Cerebellar cortex (tissue), 1 donor: ENCODE measurements at places on chromosomes 2 and 18.

DNA sequence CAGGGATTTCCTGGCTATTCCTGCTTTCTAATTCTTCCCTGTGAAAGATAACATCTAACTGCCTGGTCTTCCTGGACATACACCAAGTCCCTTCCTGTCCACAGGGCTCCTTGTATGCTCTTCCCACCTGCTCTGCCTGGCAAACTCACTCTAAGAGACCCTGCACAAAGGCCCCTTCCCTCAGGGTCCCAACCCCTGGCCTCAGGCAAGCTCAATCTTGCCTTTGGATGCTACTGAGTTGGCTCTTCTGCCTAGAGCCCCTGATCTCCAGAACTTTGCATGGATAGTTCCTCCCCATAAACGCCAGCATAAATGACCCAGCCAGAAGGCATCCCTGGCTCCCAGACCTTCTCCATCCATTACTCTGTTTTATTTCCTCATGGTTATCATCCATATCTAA lies 98.3 kb upstream of the OTOS start:
- no peak for DNase-seq

DNA sequence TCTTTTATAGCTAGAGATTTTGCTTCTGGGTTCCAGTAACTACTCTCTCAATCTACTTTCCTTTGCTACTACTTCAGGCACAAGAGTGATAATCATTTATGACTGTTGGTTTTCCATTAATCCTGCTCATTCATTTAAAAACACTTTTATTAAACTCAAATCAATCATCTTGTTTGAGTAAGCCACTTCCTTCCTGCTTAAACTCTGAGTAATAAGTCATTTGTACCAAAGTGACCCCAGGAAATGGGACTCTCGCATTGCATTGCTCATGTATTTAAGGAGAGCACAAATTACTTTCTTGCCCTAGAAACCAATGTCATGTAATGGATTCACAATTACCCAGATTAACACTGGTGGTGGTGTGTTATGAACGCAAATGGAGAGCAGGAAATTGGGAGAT lies 270.7 kb upstream of the HNMT start:
- no peak for DNase-seq

DNA sequence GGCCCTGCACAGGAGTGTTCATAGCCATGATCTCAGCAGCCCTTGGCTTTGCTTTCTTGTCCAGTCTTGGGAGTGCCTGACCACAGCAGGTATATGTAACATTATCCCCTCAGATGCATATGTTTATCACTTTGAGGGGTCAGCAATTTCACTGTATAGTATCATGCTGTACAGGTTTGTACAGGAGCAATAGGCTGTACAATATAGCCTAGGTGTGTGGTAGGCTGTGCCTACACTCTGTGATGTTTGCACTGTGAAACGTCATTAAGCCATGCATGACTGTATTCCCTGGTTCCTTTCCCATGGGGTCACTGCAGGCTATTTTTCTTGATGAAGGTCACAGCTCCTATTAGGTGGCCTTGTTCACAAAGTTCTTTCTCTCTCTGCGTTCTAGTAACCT lies 4.7 kb upstream of the IL36G start:
- DNase-seq = no peak

- no peak for DNase-seq
These were observed 28.7 kb downstream of the LBH start for GRCh38 chr2:30259827-30260679.

DNA sequence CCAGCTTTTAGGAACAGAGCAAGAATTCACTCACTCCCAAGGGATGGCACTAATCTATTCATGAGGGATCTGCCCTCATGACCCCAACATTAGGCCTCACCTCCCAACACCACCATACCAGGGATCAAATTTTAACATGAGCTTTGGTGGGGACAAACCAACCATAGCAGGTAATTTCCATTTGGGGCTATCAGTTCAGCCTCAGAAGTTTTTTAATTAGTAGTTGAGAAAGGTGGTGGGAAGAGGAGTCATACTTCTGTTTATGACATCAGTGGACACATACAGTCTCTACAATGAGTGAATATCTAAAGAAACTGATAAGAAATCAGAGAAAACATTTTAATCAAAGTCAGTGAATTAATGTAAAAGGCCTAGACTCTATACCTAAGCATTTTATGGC lies 59.6 kb upstream of the EMILIN2 start:
- DNase-seq = no peak

DNA sequence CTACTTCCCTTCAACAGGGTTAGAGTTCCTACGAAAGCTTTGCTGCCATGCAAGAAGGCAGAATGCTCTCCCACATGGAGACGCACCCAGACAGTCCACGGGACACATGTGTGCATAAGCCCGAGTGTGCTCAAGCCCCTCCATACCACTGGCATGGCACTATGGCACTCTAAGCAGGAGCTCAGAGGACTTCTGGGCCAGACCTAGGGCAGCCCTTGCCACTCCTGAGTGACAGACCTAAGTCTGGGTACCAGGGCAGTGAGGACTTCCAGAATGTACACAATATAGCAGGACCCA lies 11.4 kb upstream of the ARID5A start:
- no peak for DNase-seq
